Cerebellar nuclear complex (tissue), 1 donor: ENCODE measurements at places on chromosomes 7 and 10.

GRCh38 chr10:17785276-17785930, 23.7 kb upstream of the MRC1 start:
- no peak for DNase-seq

DNA sequence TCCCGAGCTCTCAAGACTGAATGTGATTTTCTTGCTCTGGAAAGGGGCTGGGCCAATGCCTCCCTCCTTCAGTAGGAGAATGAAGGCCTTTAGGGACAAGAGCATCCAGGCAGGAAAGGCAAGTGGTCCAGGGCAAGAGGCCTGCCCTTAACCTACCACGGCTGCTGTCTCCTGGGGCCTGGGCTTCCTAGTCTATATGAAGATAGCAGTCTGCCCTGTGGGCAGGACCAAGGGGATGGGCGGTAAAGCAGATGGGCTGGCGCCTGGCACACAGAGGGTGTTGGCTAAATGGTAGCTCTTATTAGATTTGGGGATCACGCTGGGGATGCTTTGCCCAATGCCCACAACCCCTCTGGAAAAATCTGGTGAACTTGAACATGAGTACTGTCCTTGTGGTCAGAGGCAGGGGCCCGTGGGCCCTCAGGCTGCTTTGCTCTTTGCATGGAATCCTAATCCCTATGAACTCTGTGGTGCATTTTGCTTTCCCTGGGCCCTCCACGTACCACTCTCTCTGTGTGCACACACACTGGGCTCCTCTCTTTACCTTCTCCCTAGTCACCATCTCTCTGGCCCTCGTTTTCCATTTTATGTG, 20.3 kb downstream of the CHAT start:
- DNase-seq, result no peak

GRCh38 chr7:32256811-32257210, 186.6 kb upstream of the PDE1C start:
- no peak for DNase-seq

DNA sequence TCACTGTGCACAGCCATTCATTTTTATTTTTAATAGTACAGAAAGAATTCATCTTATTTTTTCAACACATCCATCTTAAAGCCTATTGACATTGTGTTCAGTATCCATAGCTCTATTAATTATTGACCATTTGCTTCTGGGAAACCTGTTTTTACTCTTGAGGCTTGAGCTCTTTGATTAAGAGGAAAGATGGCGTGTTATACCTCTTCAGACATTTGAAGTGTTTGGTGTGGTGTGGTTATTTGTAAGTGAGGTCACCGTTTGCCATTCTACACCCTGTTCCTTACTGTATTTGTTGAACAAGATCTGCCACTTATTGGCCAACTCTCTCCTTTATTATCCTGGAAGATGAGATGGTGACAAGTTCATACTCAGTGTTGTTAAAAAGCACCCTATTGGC, 18.4 kb downstream of the C7orf57 start:
- no peak for DNase-seq

DNA sequence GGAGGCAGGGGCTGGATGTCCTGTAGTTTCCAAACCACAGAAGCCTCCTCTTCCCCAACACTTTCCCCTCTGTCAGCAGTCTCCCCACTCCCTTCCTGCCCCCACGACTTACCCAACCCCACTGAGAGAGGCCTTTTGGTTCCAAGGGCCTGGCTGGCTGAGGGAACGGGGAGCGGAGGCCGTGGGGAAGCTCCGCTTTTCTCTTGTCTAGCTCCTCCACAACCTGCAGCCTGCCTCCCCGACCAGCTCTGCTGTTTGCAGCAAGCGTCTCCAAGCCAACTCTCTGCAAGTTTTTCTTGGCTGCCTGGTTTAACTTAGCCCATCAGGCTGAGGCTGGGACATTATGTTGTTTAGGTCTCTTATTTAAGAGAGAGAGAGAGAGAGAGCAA, 126.8 kb downstream of the NEURL1 start:
- DNase-seq, result no peak

DNA sequence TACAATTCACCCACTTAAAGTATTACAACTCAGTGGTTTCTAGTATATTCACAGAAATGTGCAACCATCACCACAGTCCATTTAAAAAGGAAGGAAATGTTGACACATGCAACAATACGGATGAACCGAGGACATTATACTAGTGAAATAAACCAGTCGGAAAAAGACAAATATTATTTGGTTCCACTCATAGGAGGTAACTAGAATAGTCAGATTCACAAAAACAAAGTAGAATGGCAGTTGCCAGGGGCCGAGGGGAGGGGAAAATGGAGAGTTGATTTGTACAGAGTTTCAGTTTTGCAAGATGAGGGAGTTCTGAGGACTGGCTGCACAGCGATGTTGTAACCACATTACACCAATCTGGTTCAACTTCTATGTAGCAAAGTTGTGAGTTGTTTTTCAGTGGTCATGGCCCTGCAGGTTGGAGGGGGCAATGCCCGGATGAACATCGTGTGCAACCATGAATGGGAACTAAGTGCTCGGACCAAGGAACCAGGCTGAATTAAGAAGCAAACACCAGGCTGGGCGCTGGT, 17.6 kb upstream of the TNPO3 start:
- DNase-seq, result no peak

GRCh38 chr7:107874605-107875446, 16.2 kb upstream of the DLD start:
- DNase-seq, result no peak

GRCh38 chr10:74641659-74642058, 184.7 kb upstream of the KAT6B start:
- no peak for DNase-seq

DNA sequence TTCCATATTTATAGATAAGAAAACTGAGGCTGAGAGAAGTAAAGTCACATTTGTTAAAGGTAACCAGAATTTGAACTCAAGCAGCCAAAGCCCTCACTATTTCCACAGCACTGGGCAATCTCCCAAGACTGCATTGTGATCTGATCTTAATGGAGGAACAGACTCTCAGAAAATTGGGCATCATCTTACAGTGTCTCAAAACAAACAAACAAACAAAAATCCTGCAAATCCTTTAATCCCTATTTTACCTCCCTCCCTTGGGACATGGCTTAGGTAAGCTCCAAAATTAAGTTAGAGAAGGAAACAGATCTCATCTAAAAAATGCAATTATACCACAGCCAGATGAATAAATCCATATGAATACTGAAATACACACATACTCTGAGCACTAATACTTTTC, 57.5 kb downstream of the FHIP2A start:
- DNase-seq, result no peak

GRCh38 chr7:137975768-137976167, 26.1 kb downstream of the CREB3L2 start:
- DNase-seq, result no peak

- no peak for DNase-seq
These were observed 305.2 kb downstream of the ADARB2 start for GRCh38 chr10:1432161-1432560.

- DNase-seq, result no peak
These were observed 166.8 kb downstream of the SORCS1 start for GRCh38 chr10:106997721-106998120.
